NB4 (cell line): ENCODE measurements at places on chromosomes 7 and 10.

GRCh38 chr7:134777470-134777869 is 2.0 kb upstream of the CALD1 start:
- no peak for DNase-seq

GRCh38 chr10:14859775-14860174 is 18.9 kb upstream of the SUV39H2 start:
- no peak for DNase-seq

GRCh38 chr7:48274662-48275061 is 103.4 kb downstream of the ABCA13 start:
- DNase-seq: no peak

DNA sequence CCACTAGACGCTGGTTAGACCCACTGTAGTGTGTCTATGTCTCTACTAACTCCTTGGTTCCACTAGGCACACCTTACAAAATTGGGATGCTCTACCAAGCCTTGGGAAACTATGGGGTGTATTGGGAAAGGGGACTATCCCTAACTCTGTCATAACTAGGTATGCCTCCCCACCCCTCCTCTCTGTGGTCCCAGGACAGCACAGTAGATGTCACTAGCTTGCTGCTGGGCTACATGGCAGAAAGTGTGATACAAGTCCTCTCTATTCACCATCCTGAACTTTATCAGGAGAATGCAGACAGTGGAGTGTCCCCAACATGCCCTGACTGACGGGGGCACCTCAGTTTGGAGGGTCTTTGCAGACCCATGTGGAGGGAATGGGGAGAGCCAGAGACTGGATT is 30.3 kb upstream of the TMEM273 start:
- no peak for DNase-seq

- DNase-seq: no peak
These were observed 857.9 kb downstream of the TYW1 start for GRCh38 chr7:67854221-67855178.

DNA sequence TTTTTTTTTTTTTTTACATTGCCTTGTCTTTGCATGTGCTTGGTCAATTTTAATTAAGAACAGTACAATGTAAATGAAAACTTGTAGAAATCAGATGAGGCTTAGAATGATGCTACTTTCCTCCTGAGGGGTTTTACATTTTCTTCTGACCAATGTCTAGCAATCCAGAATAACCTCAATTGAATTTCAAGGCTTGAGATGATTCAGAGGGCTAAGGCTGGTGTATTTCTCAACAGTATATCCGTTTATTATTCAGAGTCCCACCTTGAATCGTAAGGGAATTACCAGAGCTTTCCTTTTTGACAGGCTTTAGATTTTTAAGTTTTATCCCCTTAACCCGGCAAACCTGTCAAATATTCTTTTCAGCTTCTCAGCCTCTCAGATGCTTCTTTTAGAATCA is 231.2 kb upstream of the STK17A start:
- no peak for DNase-seq

DNA sequence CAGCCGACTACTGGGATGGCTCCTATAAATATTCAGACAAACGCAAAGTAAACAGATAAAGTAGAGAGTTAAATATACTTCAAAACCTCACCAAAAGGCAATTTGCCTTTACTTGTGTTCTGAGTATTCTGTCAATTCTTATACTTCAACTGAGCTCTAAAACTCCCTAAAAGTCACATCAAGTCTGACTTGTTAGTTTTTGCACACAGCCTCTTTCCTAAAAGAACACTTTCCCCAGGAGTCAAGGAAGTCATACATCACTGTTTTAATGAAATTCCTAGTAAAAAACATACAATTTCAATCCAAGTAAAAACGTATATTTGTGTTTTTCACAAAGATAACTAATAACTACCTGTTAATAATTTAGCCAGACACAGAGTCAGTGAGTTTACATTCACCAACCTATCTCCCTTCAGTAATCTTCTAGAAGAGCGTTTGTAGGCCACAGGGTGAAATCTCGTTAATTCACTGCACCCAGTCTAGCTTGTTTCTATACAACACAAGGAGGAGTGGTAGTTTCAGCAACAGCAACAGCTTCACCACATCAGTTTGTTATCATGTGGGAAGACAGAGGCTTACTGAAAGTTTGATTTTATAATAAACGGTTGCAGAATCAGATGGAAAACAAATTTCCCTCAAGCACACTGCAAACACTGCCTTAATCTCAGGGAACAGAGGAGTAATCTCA is 2.7 kb downstream of the COBL start:
- DNase-seq: no peak

GRCh38 chr10:3427950-3428354 is 255.4 kb upstream of the PITRM1 start:
- no peak for DNase-seq

- DNase-seq: no peak
These were observed 29.4 kb upstream of the GPR26 start for GRCh38 chr10:123636598-123637325.

- no peak for DNase-seq
These were observed 128.1 kb upstream of the ANK3 start for GRCh38 chr10:60517805-60518204.

DNA sequence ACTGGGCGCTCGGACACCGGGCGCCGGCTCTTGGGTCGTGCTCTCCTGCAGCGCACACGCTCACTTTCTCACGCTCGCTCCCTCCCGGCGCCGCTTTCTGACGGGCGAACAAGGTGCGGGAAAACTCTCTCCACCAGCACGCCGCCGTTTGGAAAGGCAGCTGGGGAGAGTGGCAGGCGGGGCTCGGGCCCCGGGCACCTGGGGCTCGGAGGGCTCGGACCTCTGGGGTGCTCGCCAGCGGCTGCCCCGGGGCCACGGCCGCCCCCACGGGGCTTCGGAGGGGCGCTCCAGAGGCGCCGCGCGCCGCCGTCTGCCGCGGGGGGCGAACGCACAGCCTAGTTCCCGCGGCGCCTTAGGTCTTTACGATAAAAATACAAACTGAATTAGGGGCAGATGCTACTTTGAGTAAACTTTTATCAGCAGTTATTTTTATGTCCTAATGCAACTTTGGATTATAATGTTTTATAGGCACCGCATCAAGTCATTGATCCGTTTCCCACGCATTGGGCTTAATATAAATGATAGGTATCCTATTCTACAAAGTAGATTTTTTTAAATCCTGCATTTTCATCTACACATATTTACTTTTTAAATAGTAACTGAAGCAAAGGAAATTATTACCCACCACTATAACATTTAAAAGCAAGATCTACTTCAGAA is 535 bp upstream of the EPC1 start:
- DNase-seq: no peak

- no peak for DNase-seq
These were observed 121.3 kb downstream of the BMPER start for GRCh38 chr7:34026481-34027190.

DNA sequence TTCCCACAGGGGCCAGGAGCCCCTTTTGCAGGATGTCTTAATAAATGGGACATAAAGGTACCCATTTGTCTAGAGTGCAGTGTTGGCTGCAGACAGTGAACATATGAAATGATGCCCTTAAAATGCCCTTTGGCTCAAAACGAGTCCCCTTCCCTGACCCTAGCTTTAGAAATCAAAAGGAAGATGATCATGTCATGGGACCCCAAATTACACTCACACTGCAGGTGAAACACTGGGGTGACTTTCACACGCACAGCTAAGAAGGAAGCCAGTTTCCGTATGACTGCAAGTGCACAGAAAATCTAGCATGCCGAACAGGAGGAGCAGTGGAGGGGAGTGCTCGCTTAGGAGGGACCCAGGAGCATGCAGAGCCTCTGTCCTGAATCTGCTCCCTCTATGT is 154.5 kb upstream of the KLF14 start:
- no peak for DNase-seq

- DNase-seq: peak; percentile 90
These were observed 115.0 kb downstream of the FAM107B start for GRCh38 chr10:14659626-14660196.

DNA sequence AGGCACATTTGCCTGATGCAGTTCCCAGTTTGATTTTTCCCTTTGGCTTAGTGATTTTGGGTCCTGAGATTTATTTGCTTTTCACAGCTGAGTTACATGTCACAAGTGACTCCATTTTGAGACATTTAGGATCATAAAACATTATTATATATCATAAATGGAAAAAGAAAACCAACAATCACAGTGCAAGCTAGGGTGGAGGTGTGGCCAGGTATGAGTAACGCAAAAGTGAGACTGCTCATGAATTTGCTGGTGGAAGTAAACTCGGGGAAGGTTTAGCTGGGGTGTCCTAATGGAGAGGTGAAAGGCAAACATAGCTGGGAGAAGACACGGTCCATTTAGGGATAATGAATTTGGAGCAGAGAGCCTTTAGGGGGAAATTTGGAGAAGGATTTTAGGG is 21.7 kb upstream of the UCN3 start:
- DNase-seq: no peak

GRCh38 chr10:124005991-124006392 is 87.4 kb downstream of the CHST15 start:
- no peak for DNase-seq

- peak; percentile 70 for DNase-seq
These were observed 104.5 kb downstream of the GRID1 start for GRCh38 chr10:86261941-86262687.

GRCh38 chr7:36651404-36651803 is 72.9 kb downstream of the AOAH start:
- DNase-seq: no peak

GRCh38 chr7:35424869-35425495 is 171.1 kb upstream of the TBX20 start:
- DNase-seq: peak; percentile 68

DNA sequence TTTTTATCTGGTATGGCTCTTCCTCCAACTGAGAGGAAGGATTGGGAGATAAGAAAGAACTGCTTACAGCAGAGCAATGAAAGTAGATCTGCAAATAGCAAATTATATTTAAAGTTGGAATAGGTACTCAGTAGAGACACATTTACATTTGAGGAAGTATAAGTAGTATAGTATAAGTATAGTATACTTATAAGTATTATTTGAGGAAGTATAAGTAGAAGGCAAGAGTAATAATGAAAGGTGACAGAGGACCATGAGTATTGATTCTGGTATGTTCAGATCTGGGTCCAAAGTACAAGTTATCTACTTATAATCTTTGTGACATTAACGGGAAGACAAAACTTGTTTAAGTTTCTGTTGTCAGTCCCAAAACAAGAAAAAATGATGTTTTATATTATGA is 527.6 kb upstream of the SORCS1 start:
- DNase-seq: no peak

DNA sequence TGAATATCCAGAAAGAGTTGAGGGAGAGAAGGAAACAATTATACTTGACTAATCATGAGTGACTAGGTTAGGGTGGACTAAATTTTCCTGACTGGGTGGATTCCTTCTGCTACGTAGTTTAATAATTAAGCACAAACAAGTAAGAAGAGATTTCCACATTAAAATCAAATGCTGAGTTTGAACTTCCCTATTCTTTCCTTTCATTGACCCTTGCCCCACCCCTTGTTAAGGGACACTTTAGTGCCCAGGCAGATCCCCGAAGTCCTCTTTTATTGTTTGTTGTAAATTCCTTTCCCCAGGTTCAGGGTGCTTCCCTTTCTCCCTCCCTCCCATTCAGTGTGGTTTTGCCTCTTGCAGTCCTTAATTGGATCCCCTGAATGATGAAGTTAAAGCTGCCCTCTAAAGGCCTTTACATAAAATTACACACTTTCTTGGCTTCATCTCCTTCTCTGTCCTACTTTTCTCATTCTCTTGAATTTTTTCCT is 8.8 kb upstream of the SPAM1 start:
- peak; percentile 60 for DNase-seq

GRCh38 chr10:21167288-21168010 is 270.3 kb upstream of the NEBL start:
- DNase-seq: no peak

DNA sequence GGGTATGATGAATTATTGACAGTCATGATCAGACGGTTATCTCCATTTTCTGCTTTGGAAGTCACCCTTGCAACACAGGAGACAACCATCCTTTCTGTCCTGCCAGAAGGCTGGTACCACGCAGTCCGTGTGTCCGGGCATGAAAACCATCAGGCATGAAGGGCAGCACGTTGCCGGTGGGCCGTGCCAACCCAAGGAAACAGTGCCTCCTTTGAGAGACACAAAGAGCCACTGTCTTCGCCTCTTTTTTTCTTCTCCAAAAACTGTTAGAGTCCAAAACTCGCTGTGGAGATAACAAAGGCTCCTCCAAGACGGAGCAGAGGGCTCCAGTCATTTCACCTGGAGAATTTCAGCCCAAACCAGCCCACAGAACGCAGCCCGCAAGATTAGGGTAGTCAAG is 60.4 kb upstream of the ARHGAP21 start:
- DNase-seq: no peak

GRCh38 chr10:12382157-12382548 is 32.8 kb downstream of the CAMK1D start:
- DNase-seq: no peak

GRCh38 chr7:87566311-87566900 is 34.3 kb downstream of the ABCB1 start:
- DNase-seq: no peak

DNA sequence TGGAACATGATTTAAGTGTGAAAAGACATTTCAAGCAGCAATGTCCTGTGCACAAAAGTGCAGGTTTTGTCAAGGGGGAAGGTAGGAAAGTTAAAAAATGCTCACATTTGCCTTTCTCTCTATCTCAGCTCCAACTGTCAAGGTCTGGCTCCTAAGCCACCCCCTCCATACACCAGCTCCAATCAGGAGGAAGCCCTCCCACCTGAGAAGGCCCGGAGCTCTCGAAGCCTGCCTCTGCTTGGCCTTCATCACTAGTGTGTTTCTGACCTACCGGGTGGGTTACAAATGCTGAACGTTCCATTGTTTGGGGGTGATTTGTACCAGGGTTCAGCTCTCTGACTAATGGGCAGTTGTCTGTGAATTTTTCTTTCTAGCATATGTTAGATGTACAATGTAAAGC is 14.2 kb downstream of the CRHR2 start:
- no peak for DNase-seq

DNA sequence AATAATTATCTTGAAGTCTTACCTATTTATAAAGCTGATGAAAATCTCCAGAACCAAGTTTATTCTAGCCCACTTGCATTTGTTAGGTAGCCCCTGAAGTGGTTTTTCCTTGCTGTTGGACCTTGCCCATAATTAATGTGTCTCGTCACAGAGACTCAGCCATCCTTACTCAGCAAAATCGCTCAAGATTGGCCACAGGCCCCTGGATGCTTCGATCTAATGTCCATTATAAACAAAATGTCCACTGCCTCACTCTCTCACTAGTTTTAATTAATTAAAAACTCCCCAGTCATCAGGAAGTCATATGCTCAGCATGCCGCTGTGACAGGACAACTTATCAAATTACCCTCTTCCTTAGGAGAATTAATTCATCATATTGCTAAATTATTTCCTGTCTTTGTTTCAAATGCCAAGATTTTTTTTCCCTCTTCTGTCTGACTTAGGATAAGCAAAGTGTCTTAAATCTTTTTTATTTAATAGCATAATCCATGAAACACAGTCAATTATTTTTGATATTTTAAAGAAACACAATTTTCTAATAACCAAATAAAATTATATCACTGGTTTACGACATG is 126.8 kb upstream of the PCLO start:
- DNase-seq: no peak

- no peak for DNase-seq
These were observed 35.0 kb upstream of the CTTNBP2 start for GRCh38 chr7:117908031-117908795.
